Left cardiac atrium (tissue), 4 donors: ENCODE measurements at places on chromosomes 3 and 15.
A peak's percentile ranks its signal among the peaks of the same experiment; 100 is the strongest.

GRCh38 chr3:94739420-94739819 lies 676.6 kb downstream of the NSUN3 start:
- no peak for DNase-seq

DNA sequence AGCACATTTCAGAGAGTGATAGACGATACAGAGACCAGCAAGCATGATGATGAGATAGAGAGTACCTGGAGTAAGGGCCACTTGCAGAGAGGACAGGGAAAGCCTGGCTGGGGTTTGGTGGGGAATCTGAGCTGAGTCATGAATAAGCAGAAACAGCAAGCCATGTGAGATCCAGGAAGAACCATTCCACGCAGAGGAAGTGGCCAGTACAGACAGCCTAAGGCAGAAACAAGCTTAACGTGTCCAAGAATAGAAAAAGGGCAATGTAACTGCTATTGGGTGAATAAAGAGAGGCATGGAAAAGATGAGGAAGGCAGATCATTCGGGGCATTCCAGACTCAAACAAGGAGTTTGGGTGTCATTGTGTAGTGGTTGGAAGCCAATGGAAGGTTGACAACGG lies 816.3 kb upstream of the CFAP20DC start:
- DNase-seq, result no peak

GRCh38 chr3:69462022-69462825 lies 76.3 kb upstream of the FRMD4B start:
- no peak for DNase-seq

DNA sequence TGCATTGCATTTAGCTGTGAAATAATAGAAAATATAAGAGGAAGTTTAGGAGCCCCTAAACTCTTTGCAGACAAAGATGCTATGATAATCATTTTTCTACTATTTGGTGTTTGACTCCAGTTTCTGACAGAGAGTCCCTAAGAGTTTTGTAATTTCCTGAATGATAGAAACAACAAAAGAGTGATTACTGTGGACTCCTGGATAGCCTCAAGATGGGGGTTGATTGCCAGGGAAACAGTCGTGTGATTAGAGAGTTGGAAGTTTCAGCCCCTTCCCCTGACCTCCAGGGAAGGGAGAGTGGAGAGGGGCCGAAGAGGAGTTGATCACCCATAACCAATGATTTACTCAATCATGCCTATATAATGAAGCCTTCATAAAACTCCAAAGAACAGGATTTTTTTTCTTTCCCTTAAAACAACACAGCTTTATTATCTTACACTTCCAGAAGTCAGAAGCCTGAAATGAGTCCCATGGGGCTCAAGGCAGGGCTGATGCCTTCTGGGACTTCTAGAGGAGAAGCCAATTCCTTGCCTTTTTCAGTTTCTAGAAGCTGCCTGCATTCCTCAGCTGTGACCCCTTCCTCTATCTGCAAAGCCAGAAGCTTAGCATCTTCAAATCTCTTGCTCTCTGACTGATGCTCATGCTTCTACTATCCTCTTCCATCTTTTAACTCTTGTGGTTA lies 292.3 kb upstream of the ZPLD1 start:
- DNase-seq, result no peak

- no peak for DNase-seq
Measured at GRCh38 chr3:3232251-3232650, 52.8 kb upstream of the CRBN start.

DNA sequence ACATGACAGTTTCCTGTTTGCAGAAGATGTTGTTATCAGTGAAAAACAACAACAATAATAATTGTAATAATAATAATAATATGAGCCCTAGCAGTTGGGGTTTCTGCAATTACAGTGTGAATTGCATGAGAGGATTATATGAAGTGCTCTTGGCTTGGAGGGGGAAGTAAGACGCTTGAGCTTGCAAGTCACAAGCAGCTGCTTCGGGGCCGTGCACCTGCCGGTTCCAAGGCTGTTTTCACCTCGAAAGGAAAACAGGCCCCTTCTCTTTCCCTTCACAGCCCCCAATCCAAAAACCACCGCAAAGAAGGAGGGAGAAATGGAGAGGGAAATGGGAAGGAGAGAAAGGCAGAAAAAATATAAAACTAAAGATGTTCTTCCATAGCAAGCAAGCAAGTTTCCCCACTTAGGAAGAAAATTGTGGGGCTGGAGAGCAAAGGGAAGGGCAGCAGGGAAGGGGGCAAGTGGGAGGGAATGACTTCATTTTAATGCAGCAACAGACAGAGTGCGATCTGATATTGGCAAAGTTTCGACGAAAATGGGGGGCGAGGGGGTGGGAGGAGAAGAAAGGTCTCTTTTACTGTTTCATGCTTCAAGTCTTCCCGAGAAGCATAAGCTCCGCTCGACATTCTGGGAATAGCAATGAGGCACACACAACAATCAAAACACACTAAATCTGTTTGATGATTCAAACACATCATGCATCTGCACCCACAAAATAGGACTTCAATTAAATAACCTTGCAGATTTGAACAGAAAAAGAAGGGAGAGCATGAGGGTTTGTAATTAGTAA lies 284.2 kb upstream of the ATP11B start:
- DNase-seq, result no peak

- DNase-seq, result no peak
Measured at GRCh38 chr3:108124337-108125152, 33.7 kb upstream of the CD47 start.

DNA sequence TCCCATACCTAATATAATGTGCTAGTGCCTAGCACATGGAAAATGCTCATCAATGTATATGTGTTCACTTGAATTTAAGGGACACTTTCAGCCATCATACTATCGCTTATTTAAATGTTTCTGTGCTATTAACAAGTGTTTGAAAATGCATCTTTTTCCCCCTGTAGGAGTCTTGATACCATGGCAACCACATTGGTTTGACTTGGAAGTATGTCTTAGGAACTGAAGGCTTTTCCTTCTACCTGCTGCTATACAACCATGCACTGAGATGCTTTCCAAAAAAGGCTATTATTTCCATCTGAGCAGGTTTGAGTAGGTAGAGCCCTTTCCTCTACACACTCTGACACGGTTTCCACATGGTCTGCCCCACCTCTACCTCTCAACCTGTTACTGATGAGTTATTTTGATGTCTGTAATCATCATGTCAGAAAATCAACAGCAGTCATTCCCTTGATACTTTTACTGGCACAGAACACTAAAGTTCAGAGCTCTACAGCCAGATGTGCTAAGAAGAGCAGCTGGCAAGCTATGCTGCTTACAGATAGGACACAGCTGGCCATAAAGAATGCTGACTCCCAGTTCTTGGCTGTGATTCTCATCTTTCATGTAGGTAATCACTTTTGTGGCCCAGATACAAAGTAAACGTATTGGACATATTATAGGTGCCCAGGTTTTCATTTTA lies 59.3 kb downstream of the RYR3 start:
- DNase-seq, result no peak

DNA sequence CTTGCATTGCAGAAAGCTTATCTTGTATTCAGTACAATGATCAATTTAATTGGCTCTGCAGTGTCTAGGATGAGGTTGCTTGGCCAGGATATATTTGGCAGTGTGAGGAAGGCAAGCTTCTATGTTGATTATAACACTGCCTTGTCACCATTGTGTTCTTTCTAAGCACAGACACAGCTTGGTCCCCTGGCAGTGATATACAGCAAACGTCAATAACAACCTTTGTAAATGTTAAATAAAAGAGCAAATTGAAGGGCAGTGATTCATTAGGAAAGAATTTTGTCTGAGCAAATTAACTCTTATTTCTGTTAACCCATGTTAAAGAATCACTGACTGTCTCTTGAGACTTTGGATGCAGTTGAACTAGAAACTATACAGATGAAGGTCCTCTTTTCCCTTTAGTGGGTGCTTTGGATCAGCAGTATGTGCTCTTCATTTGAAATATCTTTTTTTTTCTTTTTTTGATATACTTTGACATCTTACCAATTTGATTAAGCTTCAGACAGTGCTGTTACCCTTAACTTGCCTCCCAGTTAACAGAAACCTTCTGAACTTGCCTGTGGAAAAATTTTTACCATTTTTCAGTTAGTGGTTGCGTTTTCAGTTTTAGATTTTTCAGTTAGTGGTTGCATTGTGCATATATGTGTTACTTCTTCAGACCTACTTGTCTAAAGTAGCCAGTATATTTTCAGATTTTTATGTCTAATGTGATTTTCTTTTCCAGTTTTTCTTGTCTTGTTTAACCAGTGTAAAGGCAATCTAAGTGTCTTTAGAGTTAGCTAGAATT lies 199.8 kb downstream of the TCF12 start:
- DNase-seq, result no peak

DNA sequence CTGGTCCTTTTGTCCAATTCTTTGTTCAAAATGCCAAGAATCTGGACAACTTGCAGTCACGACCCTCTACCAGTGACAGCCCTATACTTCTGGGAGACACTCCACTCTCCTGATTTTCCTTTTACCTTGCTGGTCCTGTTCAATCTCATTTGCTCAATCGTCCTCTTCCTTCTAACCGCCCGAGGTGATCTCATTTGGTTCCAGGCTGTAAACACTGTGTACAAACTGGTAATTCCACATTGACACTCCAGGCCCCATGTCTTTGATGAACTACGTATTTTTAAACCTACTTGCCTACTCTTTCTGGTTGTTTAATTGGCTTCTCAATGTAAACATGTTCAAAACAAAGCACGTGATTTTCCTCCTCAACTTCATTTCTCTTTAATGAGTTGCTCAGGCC lies 23.7 kb upstream of the C3orf49 start:
- DNase-seq, result no peak

- DNase-seq, result no peak
Measured at GRCh38 chr3:29440413-29441305, 159.8 kb downstream of the RBMS3 start.

GRCh38 chr15:101676921-101677329 lies 24.7 kb upstream of the TM2D3 start:
- DNase-seq, result no peak

GRCh38 chr15:31402003-31402402 lies 75.4 kb downstream of the KLF13 start:
- DNase-seq, result no peak

- peak; percentile 66 for DNase-seq
Measured at GRCh38 chr3:169147238-169148008, 516.1 kb downstream of the MECOM start.

GRCh38 chr15:42405863-42406482 lies 46.7 kb downstream of the CAPN3 start:
- DNase-seq, result no peak

DNA sequence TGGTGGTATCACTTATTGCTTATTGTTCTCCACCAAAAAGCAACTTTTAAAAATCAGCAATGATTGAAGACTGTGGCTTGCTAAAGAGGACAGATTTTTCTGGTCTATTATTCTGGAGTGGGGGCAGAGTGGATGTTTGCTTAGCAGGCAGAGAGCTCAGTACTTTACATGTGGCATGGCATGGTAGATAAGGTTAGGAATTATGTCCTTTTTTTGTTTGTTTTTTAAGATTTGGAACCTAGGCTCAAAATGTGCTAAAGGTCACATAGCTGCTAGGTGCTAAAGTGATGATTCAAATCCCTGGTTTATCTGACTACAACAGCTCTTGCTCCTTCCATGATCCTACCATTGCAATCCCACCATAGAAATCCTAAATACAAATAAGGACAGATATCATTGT lies 331.0 kb upstream of the ADAMTS9 start:
- no peak for DNase-seq

- no peak for DNase-seq
Measured at GRCh38 chr15:44370830-44371229, 56.6 kb upstream of the CTDSPL2 start.

- no peak for DNase-seq
Measured at GRCh38 chr3:123281406-123281805, 79.7 kb downstream of the SEC22A start.

DNA sequence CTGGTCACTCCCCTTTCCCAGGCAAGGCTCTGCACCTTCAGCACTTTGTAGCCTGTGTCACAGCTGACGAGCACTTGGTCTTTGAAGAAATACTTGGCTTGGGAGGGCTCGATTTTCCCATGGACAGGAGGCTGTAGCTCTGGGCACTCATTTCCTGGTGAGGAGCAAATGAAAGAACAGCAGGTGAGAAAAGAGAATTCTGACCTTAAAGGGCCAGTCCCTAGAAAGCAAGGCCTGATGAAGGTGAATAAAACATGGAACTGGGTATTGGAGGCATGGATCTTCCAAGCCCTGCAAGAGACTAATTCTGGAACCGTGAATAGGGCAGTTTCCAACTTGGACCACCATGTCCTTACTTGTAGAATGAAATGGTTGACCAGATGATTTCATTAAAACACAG lies 39.9 kb downstream of the MASP1 start:
- DNase-seq, result no peak

- no peak for DNase-seq
Measured at GRCh38 chr15:68396068-68396467, 35.9 kb downstream of the ITGA11 start.

DNA sequence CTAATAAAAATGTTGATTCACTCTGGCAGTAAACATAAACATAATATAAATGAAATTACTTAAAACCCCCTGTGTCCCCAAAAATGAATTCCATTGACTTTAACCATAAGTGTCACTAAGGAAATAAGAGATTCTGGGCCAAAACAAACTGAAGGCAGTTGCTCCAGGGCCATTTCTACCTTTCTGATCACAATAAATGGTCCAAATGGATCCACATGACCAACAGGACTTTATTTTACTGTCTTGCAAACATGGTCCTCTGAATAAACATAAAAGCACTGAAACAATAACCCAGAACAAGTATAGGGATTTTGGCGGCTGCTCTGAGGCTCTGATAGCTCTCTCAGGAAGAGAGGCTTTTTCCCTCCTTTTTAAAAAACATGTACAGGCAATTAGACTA lies 77.3 kb downstream of the ETFA start:
- no peak for DNase-seq

GRCh38 chr3:155978324-155978723 lies 107.9 kb downstream of the GMPS start:
- no peak for DNase-seq

- peak; percentile 28 for DNase-seq
Measured at GRCh38 chr3:111338059-111338698, 203.8 kb upstream of the CD96 start.

GRCh38 chr3:8276506-8276905 lies 225.1 kb upstream of the LMCD1 start:
- DNase-seq, result no peak

- DNase-seq, result no peak
Measured at GRCh38 chr15:56261854-56262509, 18.3 kb upstream of the RFX7 start.

- no peak for DNase-seq
Measured at GRCh38 chr3:190155752-190156151, 35.1 kb upstream of the P3H2 start.

GRCh38 chr3:71926616-71927015 lies 141.7 kb upstream of the PROK2 start:
- no peak for DNase-seq

GRCh38 chr3:16239086-16239770 lies 25.5 kb downstream of the DPH3 start:
- no peak for DNase-seq
